Activated CD4-positive, CD25-positive, alpha-beta regulatory T cell (primary cell): ENCODE measurements at places on chromosomes 3 and 15.

DNA sequence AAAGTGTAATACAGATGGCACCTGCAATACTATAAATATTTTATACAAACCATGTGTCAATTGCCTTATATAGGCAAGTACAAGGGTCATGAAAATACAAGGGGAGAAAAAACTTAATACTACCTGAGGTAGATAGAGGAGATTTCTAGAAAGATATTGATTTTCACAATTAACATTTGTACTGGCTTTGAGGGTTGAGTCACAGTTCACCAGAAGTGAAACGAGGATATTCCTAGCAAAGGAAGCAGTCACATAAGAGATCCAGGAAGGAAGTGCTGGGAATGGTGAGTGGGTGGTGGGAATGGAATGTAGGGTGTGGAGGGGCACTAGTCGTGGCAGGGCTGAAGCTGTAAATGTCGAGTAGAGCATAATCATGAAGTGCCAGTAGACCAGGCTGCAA, 108.7 kb downstream of the P2RY1 start:
- DNase-seq: no peak

DNA sequence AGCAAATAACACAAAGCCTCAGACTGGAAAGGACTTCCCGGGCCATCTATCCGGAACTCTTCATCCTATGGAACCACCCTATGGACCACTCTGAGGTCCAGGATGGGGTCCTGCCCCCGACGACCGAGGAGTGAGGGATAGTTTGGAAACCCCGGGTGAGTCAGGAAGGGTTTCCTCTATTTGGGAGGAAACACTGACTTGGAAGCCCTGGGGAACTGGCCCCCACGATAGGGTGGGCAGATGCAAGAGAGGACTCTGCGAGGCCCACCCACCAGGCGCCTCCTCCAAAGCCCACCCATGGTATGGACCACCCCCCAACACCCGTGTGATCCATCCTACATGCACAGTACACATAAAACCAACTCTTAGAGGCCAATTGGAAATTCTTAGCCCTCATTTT, 69.4 kb downstream of the CPN2 start:
- no peak for DNase-seq

- no peak for DNase-seq
These were observed 655.2 kb downstream of the DIPK2A start for GRCh38 chr3:144626835-144627234.

- DNase-seq: no peak
These were observed 30.7 kb upstream of the CDCP1 start for GRCh38 chr3:45176912-45177311.

DNA sequence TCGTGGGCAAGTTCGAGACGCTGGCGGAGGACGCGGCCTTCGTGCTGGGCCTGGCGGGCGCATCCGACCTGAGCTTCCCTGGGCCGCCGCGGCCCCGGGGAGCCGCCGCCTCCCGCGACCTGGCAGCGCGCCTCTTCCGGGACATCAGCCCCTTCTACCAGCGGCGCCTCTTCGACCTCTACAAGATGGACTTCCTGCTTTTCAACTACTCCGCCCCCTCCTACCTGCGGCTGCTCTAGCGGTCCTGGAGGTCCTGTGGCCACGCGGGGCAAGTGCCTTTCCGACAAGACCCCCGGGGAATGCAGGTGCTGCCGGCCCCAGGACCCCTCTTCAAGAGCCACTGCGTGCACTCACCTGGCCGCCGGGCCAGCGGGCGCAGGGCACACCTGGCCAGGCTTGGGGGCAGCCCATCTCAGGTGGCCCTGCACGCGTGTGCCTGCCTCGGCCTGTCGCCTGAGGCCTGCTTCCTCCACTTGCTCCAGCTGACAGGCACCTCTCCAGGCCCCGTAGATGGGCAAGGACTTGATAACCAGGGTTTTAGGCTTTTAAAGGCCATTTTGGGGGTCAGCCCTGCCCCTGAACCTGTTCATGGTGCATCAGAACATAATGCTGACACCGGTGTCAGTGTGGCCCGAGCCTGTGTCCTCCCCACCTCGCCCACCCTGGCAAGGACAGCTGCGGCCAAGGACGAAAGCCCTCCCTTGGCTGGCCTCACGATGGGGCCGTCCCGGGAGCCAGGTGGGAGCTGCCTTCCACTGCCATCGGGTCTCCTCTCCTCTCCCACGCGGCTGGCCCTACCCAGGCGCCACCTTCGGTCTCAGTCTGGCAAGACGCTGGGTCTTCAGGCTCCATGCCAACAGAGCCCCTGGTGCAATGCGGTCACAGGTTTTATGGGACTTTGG, 16.1 kb downstream of the C3orf22 start:
- DNase-seq: no peak

- DNase-seq: no peak
These were observed 49.0 kb upstream of the OSBPL11 start for GRCh38 chr3:125644036-125645005.

DNA sequence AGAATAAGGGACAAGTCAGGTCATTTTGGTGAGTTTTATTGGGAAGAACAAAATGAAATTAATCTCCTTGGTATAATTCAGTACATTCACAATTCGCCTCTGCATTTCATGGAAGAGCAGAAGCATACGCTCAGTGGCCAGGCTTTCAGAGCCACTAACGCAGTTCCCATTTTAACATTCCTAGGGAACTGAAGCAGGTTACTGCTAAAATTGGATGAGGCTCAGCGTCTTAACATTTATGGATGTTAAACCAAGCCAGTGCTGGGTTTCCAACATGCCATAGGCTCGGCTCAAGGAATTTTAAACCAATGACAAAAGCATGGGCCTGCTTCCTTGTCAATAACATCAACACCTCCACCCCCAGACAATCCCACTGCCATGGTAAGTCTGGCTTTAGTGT, 172.7 kb upstream of the PRICKLE2 start:
- no peak for DNase-seq

GRCh38 chr3:67362686-67363085, 291.7 kb downstream of the SUCLG2 start:
- no peak for DNase-seq

DNA sequence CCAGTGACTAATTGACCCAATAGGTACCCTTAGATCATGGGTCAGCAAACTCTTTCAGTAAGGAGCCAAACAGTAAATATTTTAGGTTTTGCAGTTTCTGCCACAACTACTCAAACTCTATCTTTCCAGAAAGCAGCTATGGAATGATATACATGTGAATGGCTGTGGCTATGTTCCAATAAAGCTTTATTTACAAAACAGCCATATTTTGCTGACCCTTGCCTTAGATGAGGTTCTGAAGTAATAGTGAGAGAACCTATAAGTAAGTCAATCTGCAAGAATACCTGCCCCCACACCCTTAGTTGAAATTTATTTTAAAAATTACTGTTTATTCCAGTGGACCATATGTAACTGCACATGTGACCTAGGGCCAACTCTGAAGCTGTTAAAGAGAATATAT, 134.0 kb downstream of the CMSS1 start:
- DNase-seq: no peak

GRCh38 chr3:98986073-98986472, 84.6 kb upstream of the DCBLD2 start:
- DNase-seq: no peak

DNA sequence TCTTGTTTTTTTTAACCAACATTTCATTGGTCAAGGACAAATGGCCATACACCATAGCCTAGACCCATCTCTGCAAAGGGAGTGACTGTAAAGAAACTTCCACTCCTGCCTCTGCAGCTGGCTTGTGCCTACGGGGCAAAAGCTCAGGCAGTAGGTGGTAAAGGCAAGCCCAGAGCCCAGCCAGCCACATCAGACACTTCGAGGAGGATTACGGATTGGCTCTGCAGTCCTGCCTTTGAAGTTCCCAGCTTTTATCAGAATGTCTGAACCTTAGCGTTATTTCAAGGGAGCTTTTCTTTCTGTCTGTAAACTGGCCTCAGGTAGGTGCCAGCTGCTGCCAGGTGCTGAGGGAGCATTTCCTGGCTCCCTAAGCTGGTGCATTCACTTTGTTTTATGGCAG, 15.6 kb downstream of the ZNF710 start:
- DNase-seq: no peak

DNA sequence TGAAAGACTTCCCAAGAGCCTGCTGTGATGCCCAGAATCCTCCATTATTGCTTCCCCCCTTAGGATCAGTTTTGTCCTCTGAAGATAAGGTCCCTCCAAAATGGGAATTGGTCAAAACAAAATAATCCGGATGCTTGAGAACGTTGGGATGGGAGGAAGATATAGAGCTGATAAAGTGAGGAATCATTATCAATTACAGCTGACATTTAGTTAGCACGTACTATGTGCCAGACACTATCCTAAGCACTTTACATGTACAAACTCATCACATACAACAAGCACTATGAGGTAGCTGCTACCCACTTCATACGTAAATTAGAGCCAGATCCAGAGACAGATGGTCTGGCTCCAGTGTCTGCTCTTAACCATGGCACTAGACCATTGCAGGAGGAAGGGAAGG, 6.6 kb upstream of the RPP25 start:
- no peak for DNase-seq

- DNase-seq: no peak
These were observed 82.5 kb downstream of the UACA start for GRCh38 chr15:70680817-70681216.

GRCh38 chr3:81500039-81500438, 261.4 kb downstream of the GBE1 start:
- no peak for DNase-seq

DNA sequence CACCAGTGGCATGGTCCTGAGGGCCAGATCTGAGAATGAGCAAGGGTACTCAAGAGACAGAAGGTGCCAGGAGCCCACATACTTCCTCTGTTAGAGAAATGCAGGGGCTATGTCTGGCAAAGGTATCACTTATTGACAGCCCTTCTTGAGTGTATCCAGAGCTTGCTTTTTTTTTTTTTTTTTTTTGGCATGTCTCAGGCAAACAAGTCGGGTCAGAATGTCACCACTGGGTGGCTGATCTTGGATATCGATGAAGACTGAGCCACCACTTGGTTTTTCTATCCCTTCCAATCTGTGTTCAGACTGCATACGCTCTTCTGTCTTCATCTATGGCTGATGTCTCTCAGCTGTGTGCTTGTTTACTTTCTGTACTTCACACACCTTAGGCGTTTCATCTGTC, 363.4 kb upstream of the C2CD4B start:
- no peak for DNase-seq

DNA sequence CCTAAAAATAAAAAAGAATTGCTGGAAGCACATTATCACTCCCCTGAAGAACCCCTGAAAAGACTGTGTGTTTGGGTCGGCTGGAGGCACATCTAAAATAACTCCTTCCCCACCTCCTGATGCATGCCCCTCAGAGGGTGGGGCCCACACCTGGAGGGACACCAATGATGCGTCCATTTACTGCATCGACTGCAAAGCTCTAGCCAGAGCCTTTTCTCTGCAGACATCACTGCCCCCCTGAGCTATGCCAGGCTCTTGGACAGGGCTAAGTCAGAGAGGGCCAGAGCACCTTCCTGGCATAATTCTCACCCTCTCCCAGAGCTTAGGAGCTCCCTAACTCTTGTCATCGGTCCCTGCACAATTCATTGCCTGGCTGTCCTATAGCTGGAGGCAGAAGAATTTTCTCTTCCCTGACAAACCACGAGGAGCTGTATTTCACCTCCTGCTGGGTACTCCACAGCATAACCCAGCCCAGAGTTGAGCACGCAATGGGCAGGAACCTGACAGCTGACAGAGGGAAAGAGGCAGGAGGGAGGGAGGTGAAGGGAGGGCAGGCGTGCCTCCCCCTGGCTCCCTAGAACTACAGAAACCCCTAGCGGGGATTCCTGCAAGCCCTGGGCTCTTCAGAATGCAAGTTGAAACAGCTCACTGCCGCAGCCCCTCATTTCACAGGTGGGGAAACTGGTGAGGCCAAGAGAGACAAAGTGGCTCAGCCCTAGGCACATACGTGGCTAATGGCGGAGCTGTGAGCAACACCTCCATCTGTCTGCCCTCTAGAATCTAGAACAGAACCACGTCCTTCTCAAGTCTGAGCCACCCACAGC, 46.6 kb downstream of the XXYLT1 start:
- DNase-seq: no peak

GRCh38 chr3:56783644-56784447, 17.9 kb downstream of the ARHGEF3 start:
- DNase-seq: no peak

DNA sequence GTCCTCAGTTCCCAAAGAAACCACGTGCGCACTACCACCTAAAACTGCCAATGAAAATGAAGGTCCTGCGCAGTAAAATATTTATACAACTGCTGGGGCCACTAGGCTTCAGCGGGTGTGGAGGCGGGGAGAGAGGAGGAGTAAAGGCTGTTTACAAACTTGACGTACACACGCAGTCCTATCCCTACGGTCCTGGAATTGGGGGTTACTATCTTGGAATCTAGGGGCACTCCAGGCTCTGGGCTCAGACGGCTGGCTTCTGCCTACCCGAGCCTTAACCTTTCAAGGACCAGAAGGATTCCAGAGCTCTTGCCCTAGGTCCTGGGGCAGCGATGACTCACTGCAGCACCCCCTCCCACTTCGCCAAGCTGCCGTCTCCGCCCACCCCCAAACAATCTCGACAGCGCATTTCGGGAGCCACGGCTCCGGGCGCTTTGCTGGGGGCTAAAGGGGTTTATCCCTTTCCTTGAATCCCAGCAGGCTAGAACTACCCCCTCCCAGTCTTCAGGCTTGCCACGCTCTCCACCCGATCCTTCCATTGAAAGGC, 3.0 kb downstream of the ADAMTS9 start:
- no peak for DNase-seq

GRCh38 chr3:58521917-58522631, 14.9 kb downstream of the ACOX2 start:
- no peak for DNase-seq

DNA sequence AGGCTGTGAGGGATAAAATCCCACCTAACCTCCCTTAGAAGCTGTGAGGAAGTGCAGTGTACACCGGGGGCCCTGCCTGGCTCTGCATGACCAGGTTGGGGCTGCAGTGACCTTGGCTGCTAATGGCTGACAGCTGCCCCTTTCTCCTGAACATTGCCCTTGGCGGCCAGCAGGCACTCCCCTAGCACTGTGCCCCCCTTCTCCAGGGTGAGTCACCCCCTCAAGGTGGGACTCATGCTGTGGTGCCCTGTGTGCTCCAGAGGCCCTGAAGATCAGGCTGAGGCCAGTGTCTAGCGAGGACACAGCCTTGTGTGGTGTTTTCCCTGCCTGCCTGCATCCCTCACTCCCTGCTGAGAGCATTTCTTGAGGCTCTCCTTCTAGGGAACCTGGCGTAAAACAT, 21.0 kb upstream of the FGD5 start:
- no peak for DNase-seq

GRCh38 chr3:16608816-16609215, 3.6 kb upstream of the DAZL start:
- no peak for DNase-seq
